ENCODE measurements at places on chromosomes 1 and 21.

DNA sequence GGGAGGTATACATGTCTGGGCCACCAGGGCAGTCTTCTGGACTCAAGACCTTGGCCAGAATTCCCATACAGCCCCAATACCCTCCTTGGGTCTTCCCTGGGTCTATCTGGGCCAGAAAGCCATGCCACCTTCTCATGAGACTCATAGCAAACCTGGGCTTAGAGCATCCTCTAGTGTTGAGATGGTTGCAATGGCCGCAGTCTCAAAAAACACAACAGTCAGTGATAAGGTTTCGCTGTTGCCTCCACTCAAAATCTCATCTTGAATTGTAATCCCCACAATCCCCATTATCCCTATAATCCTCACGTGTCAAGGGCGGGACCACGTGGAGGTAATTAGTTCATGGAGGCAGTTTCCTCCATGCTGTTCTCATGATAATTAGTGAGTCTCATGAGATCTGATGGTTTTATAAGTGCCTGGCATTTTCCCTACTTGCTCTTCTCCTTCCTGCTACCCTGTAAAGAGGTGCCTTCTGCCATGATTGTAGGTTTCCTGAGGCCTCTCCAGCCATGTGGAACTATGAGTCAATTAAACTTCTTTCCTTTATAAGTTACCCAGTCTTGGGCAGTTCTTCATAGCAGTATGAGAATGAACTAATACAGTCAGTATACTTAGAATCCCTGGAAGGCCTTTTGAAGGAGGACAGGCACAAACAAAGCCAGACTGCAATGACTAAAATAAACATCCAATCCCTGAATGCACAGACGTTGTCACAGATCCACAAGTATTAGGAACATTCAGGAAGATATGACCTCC, 77.0 kb downstream of the CTH start:
- DNase-seq = peak; percentile 10

GRCh38 chr1:53381790-53382401, 54.0 kb upstream of the LRP8 start:
- no peak for DNase-seq

DNA sequence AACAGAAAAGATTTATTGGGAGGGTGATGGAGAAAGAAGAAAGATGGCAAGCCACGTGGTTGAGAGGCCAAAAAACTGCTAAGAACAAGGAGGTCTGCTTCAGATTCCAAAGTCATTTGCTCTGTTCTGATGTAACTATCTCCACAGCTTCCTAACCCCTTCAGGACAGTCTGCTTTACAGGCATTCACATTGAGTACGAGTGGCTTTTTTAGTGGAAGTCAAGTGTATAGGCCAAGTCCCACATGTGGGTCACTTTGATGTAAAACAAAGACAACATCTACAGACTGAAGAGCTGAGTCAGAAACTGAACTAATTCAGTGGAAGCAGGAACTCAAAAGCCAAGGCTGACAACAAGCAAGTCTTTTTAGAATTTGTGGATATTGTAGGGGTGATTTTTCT, 128.7 kb upstream of the F3 start:
- no peak for DNase-seq

- DNase-seq = no peak
Measured at GRCh38 chr1:11648732-11649158, 5.5 kb downstream of the FBXO2 start.

DNA sequence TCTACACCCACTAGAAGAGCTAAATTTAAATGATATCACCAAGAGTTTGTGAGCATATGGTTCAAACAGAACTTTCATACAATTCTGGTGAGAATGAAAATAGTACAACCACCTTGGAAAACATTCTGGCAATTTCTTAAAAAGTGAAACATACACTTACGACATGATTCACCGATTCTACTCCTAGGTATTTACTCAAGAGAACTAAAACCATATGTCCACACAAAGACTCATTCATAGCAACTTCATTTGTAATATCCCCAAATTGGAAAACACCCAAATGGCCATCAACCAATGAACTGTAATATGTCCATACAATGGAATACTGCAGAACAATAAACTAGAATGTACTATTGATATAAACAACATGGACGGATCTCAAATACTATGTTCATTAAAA, 51.2 kb upstream of the ADAM30 start:
- DNase-seq = no peak

GRCh38 chr1:172455451-172455850, 11.6 kb upstream of the PIGC start:
- DNase-seq = no peak
